Testis (tissue), 5 donors: ENCODE measurements at places on chromosomes 7 and 10. TPM values are rescaled to one million over a fixed set of nuclear protein-coding genes. Genes with fewer than 3 reads are reported as not detected.

Gene CPXM2
- total RNA-seq: 16.0 TPM

Gene BAMBI
- 59.6 TPM for total RNA-seq

Gene DLX6
- 7.3 TPM for total RNA-seq

Gene OR2A1
- total RNA-seq: not detected

Gene SEMA3E
- total RNA-seq: 0.19 TPM

Gene GRB10
- total RNA-seq: 81.9 TPM

Gene ZEB1
- 35.9 TPM for total RNA-seq

Gene CADPS2
- total RNA-seq: 9.9 TPM

Gene PRRT4
- 0.16 TPM for total RNA-seq

Gene DNAJC12
- total RNA-seq: 22.5 TPM

Gene THSD7A
- 7.0 TPM for total RNA-seq

Gene ATOH7
- 1.2 TPM for total RNA-seq

Gene REPIN1
- total RNA-seq: 59.1 TPM

Gene FGL2
- 8.4 TPM for total RNA-seq

Gene PSD
- total RNA-seq: 22.7 TPM

Gene ADAM22
- total RNA-seq: 4.4 TPM

Gene URGCP
- 24.9 TPM for total RNA-seq

Gene NRCAM
- total RNA-seq: 7.4 TPM

Gene C7orf33
- total RNA-seq: 0.24 TPM

Gene FLNC
- total RNA-seq: 8.8 TPM

Gene GHRHR
- total RNA-seq: 1.4 TPM

Gene OR13A1
- 0.50 TPM for total RNA-seq

Gene NPTX2
- 139 TPM for total RNA-seq

Gene ZMIZ1
- total RNA-seq: 22.0 TPM

Gene TLX1
- 0.99 TPM for total RNA-seq

Gene ZNF736
- 40.0 TPM for total RNA-seq

Gene MEPCE
- total RNA-seq: 74.6 TPM

Gene SFTPA1
- not detected for total RNA-seq

Gene GNAT3
- not detected for total RNA-seq

Gene VWDE
- total RNA-seq: 6.6 TPM

Gene SLC16A9
- 4.0 TPM for total RNA-seq

Gene FXYD4
- total RNA-seq: 1.5 TPM

Gene ACTL6B
- total RNA-seq: 1.2 TPM

Gene GPR146
- total RNA-seq: 14.4 TPM

Gene SLC18A2
- total RNA-seq: 2.4 TPM

Gene BLNK
- 1.5 TPM for total RNA-seq

Gene SFMBT2
- total RNA-seq: 8.5 TPM

Gene PHYHIPL
- 16.9 TPM for total RNA-seq

Gene TRIL
- 0.99 TPM for total RNA-seq

Gene AKR1C8
- total RNA-seq: 7.5 TPM

Gene C10orf67
- 7.1 TPM for total RNA-seq

Gene PPP1R9A
- 47.0 TPM for total RNA-seq

Gene USP6NL
- total RNA-seq: 56.1 TPM

Gene LRRC61
- 18.4 TPM for total RNA-seq

Gene TSPAN33
- total RNA-seq: 35.7 TPM

Gene RAPGEF5
- total RNA-seq: 63.8 TPM

Gene UCMA
- not detected for total RNA-seq

Gene RARRES2
- 21.1 TPM for total RNA-seq

Gene SMO
- total RNA-seq: 22.8 TPM

Gene ZNF789
- total RNA-seq: 26.2 TPM

Gene PIP
- not detected for total RNA-seq

Gene EGR2
- 6.8 TPM for total RNA-seq

Gene MOGAT3
- not detected for total RNA-seq

Gene CDK6
- 22.8 TPM for total RNA-seq

Gene LMBR1
- 219 TPM for total RNA-seq

Gene PKD2L1
- total RNA-seq: 1.6 TPM

Gene HOXA7
- total RNA-seq: 3.1 TPM

Gene LRRN3
- 49.1 TPM for total RNA-seq

Gene MMP21
- 0.31 TPM for total RNA-seq

Gene SPOCK2
- total RNA-seq: 212 TPM
